ENCODE measurements at places on chromosomes 5 and 9.

GRCh38 chr5:135092476-135092875 lies 58.4 kb upstream of the PITX1 start:
- DNase-seq = no peak

GRCh38 chr9:129476821-129477611 lies 143.9 kb downstream of the C9orf50 start:
- peak; percentile 36 for DNase-seq

DNA sequence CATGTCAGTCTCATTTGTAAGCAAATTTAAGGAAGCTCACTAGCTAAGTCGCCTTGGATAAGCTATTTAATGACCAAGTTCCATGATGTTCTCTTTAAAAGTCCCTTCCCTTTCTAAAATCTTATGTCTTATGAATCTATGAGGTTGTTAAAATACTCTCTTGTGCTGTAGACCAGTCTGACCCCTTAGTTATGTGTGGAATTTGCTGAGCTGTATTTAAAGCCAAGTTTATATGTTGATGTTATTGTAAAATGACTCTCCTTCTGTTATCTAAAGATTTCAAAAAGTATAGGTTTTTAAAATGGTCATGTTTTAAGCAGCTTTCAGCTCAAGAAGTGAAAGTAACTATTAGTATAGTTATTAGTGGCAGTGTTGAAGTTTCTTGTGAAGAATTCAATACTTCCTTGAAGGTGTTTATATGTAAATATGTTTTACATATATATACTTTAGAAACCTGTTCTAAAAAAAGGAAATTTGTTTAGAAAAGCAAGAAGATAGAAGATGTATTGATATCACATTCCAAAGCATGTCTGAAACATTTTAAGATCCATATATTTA lies 92.2 kb downstream of the CDC42SE2 start:
- no peak for DNase-seq

DNA sequence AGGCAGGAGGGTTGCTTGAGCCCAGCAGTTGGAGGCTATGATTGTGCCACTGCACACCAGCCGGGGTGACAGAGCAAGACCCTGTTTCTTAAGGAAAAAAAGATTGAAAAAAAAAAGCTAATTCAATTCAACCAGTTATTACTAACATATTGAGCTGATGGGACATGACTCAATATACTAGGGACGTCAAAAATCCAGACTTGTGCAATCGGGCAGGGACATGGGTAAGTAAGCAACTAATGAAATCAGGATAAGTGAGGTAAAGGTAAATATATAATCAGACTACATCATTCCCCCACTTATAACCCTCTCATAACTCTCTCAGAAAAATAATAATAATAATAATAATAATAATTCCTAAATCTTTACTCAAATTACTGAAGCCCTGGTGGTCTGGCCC lies 975 bp upstream of the HAVCR1 start:
- DNase-seq = no peak

- no peak for DNase-seq
Measured at GRCh38 chr5:152427721-152428120, 22.6 kb upstream of the NMUR2 start.

GRCh38 chr9:95778957-95779356 lies 96.5 kb upstream of the ERCC6L2 start:
- no peak for DNase-seq

DNA sequence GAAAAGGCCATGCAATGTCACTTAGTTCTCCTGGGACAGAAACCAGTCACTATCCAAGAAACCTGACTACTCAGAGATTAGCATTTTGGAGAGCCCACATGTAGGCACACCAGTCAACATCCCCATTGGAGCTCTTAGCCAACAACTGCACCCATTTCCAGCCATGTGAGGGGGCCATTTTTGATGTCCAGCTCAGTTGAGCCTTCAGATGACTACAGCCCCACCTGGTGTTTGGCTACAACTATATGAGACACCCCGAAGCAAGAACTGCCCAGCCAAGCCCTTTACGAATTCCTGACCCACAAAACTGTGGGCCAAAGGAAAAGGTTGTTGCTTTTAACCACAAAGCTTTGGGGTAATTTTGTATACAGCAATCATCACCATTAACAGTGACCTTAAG lies 300.1 kb downstream of the ASTN2 start:
- DNase-seq = no peak

GRCh38 chr5:44660251-44660650 lies 148.5 kb upstream of the MRPS30 start:
- DNase-seq = no peak

- DNase-seq = peak; percentile 74
Measured at GRCh38 chr9:93600504-93600903, 24.1 kb downstream of the PHF2 start.

- no peak for DNase-seq
Measured at GRCh38 chr5:142235050-142235797, 89.6 kb downstream of the SPRY4 start.

DNA sequence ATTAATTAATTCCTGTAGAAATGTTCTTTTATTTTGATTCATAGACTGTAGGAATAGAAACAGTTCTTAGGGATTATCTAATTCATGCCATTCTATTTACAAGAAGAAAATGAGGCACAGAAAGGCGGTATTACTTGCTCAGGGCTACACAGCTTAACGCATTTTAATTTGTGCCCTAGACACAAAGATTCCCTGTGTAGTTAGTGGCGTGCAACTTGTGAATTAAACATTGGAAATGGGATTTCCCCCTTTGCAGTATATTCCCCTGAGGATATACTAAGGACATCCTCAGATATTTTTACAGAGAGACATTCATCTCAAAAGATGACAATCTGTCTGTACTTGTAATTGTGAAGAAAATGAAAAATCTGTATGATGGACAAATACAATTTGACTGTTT lies 108.1 kb downstream of the SGCD start:
- no peak for DNase-seq

GRCh38 chr9:81530846-81531245 lies 158.5 kb downstream of the TLE1 start:
- no peak for DNase-seq

DNA sequence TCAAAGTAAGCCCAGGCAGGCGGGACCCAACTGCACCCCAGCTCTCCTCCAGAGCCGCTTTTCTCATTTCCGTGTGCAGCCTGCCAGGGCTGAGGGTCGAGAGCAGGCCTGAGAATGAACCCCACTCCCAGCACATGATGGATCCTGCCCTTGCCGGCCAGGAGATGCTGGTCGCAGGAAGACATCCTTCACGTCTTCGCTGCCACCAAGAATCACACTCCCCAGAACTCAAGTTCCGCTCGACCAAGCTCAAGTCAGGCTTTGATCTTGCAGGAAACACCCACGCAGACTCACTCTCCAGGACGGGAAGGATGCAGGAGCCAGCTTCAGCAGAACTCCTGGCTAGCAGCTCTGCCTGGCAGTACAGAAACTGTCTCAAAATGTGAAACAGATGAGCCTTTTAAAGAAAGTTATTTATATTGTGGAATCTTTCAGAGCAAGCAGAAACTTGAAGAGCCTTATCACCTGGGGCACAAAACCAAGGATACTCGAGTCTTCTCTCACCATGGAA lies 102.4 kb downstream of the ROR2 start:
- no peak for DNase-seq

DNA sequence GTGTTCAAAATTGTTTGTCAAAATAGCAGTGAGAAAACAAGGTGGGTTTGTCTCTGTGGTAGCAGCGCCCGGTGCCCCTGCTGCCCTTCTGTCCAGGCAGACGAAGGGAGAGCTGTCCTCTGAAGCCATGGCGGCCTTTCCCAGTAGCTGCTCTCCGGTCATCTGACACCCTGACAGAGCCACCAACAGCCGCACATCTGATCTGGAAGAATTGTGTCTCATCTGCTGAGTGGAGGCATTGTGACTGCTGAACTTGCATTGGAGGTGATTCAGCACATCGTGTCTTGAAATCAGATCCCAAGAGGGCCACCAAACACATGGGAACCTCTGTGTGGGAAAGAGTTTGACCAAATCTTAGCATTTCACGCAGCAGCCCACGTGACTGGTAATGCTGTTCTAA lies 337.6 kb upstream of the IRX1 start:
- no peak for DNase-seq

DNA sequence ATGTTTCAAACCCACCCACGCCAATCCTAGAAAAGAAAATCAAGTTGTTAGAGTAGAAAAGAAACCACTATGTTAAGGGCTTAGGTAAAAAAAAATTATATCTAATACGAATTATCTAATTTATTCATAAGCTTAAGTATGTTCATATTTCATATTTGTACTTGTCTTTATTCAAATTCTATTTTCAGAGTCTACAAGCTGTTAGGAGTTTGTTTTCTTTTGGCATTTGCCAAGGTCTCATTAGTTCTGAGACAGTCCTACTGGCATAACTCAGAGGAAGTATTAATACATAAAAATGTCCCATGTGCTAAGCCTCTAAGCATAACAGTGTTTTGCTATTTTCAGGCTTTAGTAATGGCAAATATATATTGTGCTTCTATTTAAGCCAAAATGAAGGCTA lies 57.6 kb downstream of the STARD4 start:
- no peak for DNase-seq

- DNase-seq = peak; percentile 41
Measured at GRCh38 chr5:10543585-10544040, 20.3 kb upstream of the ANKRD33B start.

DNA sequence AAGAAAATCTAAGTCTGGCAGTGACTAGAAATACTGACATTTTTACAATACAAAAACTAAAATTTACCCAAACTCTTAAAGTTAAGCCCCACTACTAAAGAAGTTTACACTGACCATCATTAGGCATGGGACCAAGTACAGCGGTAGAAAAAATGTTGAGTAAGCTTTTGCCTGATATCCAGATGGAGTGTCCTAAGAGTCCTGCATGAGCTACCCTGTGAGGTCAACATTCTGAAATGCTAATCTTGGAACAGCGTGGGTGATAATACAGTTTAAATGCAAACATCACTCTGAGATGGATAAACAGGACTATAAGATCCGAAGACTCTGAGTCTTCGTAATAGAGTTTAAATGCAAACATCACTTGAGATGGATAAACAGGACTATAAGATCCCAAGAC lies 189.7 kb downstream of the DCP2 start:
- DNase-seq = no peak

GRCh38 chr9:114259798-114260523 lies 62.9 kb upstream of the ORM1 start:
- DNase-seq = no peak

DNA sequence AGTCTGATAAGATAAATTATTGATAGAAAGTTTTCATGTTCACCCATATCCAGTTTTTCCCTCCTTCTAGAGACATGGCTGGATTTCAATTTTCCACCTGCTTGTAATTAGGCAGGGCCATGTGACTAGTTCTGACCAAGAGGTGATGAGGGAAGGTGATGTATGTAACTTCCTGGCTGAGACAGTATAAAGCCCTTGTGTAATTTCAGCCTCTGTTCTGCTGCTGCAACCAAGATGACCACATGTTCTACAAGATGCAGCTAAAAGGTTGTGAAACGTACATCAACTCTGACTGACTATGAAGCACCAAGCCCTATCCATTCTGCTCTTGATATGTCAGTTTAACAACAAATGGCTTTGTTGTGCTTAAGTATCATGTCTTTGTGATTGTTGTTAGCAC lies 376.5 kb upstream of the DAB2 start:
- DNase-seq = no peak

DNA sequence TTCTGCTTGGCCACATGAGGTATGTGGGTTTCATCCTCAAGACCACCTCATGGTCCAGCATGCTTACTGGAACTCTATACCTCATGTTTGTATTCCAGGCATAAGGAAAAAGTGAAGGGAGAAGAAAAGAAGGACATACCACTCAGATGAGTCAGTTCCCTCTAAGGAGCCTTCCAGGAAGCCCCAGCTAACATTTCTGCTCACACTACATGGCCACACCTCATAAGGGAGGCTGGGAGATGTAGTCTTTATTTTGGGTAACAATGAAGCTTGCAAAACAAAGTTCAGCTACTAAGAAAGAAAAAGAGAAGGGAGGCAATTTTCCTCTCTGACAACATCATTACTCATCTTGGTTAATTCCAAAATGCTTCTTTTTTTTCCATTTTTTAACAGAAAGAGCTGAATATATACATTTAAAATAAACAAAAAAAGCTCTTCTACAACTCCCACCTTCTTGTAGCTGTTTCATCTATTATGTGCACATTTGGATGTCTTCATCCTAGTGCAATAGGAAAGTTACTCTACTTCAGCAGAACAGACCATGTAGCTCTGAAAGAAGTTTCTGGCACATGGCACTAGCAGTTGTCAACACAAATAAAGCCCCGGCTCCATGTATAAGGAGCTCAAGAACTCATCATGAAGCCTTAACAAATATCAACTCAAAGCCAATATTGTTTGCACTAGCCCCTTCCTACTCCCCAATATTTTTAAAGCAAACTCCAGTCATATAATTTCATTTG lies 123.6 kb upstream of the CCDC112 start:
- DNase-seq = no peak

GRCh38 chr9:107404161-107404560 lies 85.4 kb downstream of the KLF4 start:
- no peak for DNase-seq

- no peak for DNase-seq
Measured at GRCh38 chr9:120726484-120726883, 12.2 kb upstream of the MEGF9 start.

- no peak for DNase-seq
Measured at GRCh38 chr5:65037831-65038815, 269.4 kb downstream of the CWC27 start.

DNA sequence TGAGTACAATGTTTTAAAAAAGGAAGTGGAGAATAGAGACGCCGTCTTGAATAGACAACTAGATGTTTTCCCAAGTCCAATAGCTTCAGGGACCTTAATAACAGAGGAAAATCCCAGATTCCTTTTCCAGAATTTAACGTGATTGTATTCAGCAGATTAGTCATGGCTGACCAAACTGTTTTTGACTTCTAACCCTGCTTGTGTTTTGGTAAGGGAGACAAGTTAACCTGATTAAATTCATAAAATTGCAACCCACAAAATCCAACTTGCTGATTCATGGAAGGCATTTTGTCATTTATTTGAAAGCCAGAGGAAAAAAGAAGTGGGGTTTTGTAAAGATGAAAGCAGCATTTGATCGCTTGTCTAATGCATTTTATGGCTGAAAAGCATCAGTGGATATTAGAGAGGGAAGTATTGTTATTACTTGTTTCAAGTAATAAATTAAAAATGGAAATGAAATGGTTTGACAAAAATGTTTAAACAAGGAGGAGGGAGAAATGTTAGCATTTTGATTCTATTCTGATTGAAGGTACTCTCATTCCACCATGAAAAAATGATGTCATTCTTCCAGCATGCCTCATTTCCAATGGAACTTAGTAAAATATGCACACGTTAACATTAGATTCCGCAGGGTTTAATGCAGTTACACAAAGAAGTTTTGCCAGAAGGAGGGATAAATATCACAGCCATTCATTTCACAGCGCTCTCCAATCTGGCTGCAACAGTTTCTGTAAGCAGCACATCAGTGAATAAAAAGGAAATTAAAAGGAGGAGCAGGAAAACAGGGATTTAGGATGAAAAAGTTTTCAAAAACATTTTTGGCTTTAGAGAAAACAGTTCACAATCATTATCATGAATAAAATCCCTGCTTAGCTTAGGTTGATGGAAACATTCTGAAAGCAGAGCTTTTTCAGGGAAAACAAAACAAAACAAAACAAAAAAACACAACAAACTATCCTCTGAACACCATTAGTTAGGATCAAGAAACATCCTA lies 314.7 kb downstream of the PRR16 start:
- no peak for DNase-seq

GRCh38 chr5:27158171-27158570 lies 119.8 kb upstream of the CDH9 start:
- DNase-seq = no peak

- DNase-seq = no peak
Measured at GRCh38 chr9:83957248-83957513, 22.8 kb downstream of the HNRNPK start.

GRCh38 chr5:131258733-131259132 lies 5.1 kb upstream of the CDC42SE2 start:
- no peak for DNase-seq

Data from hematopoietic multipotent progenitor cell treated with erythropoietin and hydrocortisone succinate and interleukin-3 and kit ligand, for 6 days (in vitro differentiated cells).